NCI-H524 treated with DMSO at 0.1 percent for 48 hours (cell line): ENCODE measurements at places on chromosomes 6 and 20.

DNA sequence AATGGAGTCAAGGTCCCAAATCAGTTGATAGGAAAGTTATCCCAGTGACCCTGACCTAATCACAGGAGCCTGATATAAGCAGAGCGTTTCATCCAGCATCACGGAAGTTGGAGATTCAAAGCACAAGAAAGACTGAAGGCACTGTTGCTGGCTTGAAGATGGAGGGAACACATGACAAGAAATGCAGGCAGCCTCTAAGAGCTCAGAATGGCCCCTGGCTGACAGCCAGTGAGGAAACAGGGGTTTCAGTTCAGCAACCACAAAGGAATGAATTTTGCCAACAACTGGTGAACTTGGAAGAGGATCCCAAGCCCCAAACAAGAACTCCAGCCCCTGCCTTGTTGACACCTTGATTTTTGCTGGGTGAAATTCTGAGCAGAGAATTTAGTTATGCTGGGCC is 778.5 kb downstream of the MAFB start:
- DNase-seq: no peak

DNA sequence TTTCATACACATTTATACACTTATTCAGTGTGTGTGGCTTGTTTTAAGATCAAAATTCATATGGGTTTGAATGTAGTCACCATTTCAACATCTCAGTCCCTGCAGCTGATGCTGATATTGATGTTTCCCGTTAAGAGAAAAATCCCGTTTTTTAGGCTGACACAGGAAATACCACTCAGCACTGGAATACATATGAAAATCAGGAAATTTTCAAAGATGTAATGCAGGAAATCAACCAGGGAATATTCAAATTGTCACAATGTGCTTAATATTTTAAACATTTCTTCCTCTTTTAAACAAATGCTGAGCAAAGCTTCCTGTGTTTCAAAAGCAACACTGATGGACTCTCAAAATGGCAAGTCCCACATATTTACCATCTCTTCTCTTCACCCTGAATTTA is 94.5 kb upstream of the MARCKS start:
- no peak for DNase-seq

DNA sequence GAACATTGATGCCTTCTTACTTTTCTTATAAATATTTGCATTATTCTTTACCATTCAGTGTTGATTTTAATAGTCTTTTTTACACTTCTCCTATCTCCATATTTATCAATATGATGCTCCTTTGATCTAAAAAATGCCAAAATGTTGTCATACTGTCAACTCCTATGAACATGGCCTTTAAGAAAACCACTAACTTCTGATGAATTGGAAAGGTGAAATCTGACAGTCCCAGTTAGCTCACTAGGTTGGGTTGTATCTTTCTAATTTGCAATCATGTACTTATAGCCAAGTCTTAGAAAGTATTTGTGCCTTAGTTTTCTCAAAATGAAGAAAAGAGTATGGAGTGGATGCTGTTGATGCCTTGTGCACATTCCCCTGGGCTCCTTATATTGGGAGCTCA is 75.4 kb upstream of the SPACA1 start:
- no peak for DNase-seq

DNA sequence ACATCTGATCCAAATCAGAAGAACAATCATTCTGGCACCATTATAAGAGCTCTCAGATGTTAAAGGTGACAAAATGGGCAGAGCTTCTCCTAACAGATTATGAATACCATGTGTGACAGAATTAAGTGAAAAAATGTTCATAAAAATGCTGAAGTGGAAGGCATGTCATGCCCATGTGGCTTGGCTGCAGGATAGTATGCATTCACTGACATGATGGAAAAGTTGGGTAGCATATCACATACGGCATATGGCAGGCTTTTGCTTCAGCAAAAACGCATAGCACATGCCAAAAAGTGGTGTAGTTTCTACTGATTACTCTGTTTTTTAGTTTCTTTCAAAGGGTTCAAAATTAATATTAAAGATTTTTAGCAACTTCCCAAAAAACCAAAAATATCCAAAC is 731.5 kb upstream of the EPHA7 start:
- no peak for DNase-seq

GRCh38 chr6:12296255-12296573 is 6.1 kb downstream of the EDN1 start:
- no peak for DNase-seq

GRCh38 chr20:17504066-17504897 is 26.9 kb downstream of the BFSP1 start:
- no peak for DNase-seq

GRCh38 chr6:53647462-53648094 is 18.0 kb downstream of the KLHL31 start:
- DNase-seq: no peak

DNA sequence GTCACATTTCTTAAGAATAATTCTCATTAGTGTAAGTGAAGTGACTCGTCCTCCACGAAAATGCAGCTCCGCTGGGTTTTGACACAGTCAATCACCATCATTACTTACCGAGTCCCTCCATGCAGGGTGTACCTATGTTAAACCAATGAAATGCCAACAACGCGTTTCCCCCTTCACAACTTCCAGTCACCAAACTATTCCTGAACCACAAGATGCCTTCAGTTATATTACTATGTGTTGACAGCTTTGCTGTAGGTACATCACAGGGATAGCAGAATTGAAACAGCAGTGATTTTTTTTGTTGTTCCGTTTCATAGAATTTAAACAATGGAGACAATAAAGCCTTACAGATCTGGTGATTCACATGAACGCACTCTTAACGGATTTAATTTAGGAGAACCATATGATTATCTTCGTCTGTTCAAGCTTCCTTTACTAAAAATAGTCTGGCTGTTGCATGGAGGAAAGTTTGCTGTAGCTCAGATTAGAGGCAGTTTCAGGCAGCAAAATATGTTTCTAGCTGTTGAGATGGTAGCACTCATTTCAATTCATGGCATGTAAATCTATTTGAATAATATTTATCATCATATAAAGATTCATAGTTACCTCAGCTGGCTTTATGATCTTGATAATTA is 652.8 kb downstream of the PRKN start:
- no peak for DNase-seq

GRCh38 chr20:2754424-2754823 is 46.0 kb downstream of the CPXM1 start:
- DNase-seq: no peak

GRCh38 chr6:133682506-133683307 is 206.2 kb upstream of the TCF21 start:
- DNase-seq: no peak

- DNase-seq: no peak
Observed at GRCh38 chr6:170074907-170075306, 216.0 kb downstream of the DLL1 start.

- DNase-seq: no peak
Observed at GRCh38 chr6:157099912-157100593, 223.3 kb downstream of the TMEM242 start.

GRCh38 chr6:110139052-110139451 is 40.4 kb downstream of the WASF1 start:
- no peak for DNase-seq

DNA sequence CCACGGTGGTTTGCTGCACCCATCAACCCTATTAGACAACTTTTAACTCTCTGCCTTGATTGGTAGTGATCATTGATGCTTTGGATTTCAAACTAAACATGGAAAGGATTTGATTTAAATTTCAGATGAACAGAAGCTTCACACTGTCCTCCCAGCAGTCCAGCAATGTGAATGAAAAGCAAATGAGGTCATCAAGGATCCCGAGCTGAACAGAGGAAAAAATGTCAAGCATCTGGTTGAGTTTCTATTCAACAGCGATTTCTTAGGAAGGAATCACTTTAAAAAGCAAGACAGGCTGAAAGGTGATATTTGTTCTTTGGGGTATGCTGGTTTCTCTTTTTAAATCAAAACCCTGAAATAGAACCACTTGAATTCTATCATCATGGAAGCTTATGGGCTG is 10.6 kb upstream of the SAMD3 start:
- DNase-seq: no peak

DNA sequence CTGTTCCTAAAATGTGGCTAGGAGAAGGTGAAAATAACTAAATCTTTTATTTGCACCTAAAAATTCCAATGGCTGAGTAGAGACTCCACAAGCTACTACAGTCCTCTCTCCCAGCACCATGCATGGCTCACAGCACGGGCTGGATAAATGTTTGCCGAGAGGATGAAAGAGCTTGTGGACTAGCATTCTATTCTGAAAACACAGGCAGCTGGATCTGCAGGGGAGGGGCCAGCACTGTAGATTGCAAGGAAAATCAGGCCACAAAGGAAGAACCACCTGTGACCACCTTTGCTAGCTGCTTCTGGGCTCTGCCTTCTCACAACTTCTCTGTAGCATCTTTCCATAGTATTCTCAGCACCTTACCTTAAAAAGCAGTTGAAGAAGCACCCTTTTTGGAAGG is 46.6 kb downstream of the CLIC5 start:
- DNase-seq: no peak

GRCh38 chr20:9374480-9374879 is 139.9 kb upstream of the LAMP5 start:
- no peak for DNase-seq

DNA sequence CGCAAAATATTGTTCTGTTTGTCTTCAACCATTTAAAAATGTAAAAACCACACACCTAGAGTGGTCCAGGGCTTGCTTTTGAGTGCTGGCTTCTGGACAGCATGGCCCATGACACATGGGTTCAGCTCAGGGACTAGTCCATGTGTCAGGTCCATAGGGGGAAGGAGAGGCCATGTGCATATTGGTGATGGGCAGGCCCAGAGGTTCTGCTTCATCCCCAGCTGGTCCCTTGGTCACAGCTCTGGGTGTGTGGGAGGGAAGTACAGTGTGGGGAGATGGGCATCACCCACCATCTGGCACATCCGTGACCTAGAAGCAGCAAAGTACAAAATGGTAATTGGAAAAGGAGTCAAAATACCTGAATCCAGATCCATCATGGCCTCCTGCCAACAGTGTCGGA is 50.7 kb downstream of the STK35 start:
- DNase-seq: no peak

DNA sequence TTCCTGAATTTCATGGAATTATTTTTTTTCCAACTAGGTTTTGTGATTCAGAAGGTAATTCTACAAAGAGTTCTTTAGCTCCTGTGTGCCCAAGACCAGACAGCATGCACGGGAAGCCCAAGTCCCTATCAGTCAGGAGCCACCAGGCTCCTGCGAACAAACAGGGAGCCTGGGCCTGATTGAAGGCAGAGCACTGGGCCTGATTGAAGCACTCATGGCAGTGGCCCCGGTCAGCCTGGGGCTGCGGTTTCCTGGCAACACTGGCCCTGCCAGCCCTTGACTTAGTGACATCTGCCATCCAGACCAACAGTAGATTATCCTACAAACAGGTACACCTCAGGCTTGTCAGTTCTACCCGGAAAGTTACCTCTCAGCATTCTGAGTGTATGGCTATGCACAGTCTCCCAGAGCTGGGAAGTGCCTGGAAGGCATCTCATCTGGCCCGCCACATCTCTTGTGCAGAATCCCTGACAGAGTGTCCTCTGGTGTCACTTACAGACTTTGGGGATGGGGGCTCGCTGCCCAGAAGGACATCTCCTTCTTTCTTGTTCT is 133.8 kb downstream of the VEGFA start:
- no peak for DNase-seq

DNA sequence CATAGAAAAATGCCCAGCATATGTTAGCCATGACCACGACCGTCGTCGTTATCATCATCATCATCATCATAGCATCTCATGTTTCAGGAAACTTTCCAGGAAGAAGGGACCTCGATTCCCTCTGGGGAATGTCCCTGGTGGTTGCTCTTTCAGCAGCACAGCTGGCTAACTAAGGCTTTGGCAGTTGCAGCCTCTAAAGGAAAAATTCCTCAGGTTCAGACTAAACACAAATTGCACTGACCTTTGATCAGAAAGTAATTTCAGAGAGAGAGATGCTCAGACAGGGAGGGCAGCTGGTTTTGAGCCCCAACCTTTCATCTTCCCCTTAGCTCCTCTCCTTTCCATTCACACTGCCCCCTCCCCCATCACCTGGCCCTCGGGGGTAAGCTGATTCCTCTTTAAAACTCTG is 5.6 kb upstream of the CFB start:
- DNase-seq: no peak

DNA sequence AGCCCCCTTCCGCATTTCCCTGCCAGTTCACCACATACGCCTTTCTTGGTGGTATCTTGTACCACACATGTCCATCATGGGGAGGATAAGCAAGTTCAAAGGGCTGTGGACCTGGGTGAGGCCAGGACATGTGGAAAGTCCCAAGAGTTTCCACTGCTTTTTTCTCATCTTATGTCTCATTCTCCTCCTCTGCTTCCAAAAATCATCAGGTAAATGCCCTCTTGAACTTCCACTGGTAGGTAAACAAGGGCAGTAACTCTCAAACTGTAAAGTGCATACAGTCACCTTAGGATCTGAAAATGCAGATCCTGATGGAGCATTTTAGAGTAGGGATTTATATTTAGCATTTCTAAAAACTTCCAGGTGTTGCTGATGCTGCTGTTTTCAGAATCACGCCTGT is 7.9 kb upstream of the SIRT5 start:
- no peak for DNase-seq

DNA sequence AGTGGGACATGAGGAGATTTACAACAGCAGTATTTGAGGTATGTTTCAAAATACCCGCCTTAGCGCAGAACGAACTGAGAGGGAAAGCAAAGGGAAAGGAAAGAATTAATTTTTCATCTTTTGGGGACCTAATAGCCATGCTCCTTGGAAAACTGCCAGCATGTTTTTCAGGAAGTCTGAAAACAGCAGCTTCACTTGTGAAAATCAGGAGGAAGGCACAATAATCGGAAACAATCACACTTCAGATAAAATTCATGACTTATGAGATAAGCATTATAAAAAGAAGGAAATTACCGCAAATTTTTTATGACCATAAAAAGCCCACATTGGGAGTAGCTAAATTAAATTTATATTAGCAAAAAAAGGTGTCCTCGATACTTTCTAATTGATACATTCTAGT is 541.1 kb downstream of the HAO1 start:
- DNase-seq: no peak
